ENCODE measurements at places on chromosomes 2 and 18. TPM values are rescaled to one million over a fixed set of nuclear protein-coding genes. Genes with fewer than 3 reads are reported as not detected.

The POMC gene
- total RNA-seq: 1.5 TPM

- no peak for DNase-seq
Observed at GRCh38 chr2:42193722-42194187, 24.6 kb downstream of the EML4 start.

- DNase-seq: no peak
Observed at GRCh38 chr2:176789751-176790150, 422.8 kb upstream of the HNRNPA3 start.

GRCh38 chr2:66839551-66840320 is 404.8 kb downstream of the MEIS1 start:
- DNase-seq: peak; percentile 65

The LRP2 gene
- total RNA-seq: 0.26 TPM

DNA sequence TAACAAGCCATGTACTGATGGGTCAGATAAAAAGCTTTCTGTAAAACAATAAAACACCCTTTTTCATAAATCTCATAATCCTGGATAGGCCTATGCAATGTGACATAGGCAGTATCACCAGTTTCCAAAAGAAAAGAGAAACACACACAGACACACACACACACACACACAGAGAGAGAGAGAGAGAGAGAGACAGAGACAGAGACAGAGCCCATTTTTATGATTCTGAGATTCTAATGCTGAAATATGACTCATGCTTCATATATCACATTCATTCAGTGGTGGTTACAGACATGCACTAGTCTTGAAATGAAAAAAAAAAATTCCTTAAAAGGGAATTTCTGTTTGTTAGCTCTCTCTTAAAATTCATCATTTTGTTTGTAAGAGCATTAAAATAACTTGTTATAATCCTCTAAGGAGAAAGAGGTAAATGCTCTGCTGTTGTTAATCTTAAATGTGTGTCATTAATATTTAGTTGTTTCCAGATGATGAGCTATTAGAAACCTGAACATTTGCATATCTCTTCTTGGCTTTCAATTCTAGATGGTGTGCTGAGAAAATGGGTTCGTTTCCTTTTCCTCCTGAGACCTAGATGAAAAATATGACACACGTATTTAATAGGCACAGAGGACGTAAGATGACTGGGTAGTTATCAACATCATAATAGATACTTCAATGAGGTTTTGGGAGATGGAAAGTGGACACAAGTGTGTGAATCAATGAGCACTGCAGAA is 1598.7 kb upstream of the ACVR2A start:
- no peak for DNase-seq

- no peak for DNase-seq
Observed at GRCh38 chr2:106886916-106887758, 1.2 kb upstream of the ST6GAL2 start.

GRCh38 chr2:130749641-130750040 is 5.7 kb upstream of the AMER3 start:
- DNase-seq: no peak

GRCh38 chr2:85415980-85416650 is 2.4 kb upstream of the SH2D6 start:
- DNase-seq: no peak

- no peak for DNase-seq
Observed at GRCh38 chr2:151459358-151459757, 49.7 kb downstream of the RIF1 start.

GRCh38 chr2:233380132-233380895 is 26.0 kb downstream of the DGKD start:
- DNase-seq: no peak

DNA sequence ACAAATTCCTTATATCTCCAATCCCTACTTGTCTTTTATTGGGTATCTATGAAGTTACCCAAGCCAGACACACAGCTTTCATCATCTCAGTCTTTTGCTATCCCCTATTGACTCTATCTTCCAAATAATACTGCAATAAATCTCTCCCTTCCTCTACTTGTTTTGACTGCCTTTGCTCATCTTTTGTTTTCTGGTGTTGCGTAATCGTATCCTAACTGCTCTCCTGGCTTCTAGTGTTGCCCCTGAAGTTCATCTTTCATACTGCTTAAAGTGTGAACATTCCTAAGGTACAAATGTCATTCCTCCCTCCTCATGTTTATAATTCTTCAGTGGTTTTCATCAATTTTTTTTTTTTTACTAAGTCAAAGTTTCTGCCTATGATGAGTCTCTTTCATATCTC is 491.3 kb upstream of the DCC start:
- no peak for DNase-seq

DNA sequence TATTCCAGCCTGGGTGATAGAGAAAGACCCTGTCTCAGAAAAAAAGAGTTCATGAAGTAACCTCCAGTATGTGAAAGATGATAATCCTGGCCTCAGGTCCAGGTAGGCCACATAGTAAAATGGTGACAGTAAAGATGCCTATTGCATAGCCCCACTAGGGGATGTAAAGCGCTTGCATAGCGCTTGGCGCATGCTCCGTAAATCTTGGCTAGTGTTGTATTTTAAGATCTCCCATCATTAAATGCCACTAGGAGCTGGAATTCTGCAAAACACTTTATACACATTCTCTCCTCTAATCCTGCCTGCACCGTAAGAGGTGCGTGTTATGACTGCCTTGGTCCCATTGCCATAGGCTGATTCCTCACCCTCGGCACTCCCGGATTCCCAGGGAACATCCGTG is 153.6 kb downstream of the TFCP2L1 start:
- no peak for DNase-seq

DNA sequence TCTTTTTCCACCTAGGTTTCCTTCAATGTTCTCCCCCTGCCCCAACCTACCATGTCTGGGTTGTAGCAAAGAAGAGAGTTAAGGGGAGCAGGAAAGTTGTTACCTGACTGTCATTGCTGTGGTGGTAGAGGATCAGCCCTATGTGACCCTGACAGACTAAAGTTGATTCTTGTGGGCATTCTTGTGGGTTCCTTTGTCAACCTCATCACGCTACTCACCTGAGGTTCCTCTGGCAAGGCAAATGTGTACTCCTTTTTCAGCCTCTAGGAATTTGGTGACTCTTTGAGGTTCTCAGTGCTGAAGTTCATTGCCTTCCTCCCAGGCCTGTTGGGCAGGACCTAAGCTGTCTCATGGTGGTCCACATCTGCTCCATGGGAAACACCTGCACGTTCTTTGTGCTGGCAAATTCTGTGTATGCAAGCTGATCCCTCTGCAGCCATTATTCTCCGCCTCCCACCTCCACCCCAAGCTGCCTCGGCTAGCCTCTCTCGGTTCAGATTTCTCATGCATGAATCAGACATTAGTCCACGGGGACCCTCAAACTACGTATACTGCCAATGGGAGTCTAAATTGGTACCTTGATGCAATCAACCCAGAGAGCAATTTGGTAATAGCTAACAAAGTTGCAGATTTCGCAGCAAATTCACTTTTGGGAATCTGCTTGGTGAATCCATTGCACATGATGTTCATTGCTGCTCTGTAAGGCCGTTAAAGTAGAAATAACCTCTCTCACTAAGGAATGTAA is 1.5 kb upstream of the GMCL1 start:
- no peak for DNase-seq

- no peak for DNase-seq
Observed at GRCh38 chr18:36446059-36446458, 148.5 kb downstream of the FHOD3 start.

- no peak for DNase-seq
Observed at GRCh38 chr2:61434314-61434713, 36.6 kb downstream of the USP34 start.

The HOXD4 gene
- total RNA-seq: 4.0 TPM

DNA sequence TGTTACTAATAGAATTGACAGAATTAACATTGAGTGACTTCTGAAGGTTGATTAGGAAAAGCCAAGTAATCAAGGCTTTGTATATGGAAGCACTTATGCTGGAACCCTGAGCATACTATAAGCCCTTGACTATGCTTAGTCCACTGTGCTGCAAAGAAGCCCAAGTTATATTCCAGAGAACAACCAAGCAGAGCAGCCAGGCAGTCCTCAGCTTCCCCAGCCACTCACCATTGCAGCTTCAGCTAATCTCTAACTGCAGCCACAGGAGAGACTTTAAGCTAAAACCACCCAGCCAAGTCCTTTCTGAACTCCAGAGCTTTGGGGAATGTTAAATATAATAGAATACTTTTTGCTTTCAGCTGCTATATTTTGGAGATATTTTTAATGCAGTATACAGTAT is 164.4 kb upstream of the VWC2L start:
- no peak for DNase-seq

GRCh38 chr2:157258520-157259326 is 1.2 kb downstream of the GALNT5 start:
- no peak for DNase-seq

DNA sequence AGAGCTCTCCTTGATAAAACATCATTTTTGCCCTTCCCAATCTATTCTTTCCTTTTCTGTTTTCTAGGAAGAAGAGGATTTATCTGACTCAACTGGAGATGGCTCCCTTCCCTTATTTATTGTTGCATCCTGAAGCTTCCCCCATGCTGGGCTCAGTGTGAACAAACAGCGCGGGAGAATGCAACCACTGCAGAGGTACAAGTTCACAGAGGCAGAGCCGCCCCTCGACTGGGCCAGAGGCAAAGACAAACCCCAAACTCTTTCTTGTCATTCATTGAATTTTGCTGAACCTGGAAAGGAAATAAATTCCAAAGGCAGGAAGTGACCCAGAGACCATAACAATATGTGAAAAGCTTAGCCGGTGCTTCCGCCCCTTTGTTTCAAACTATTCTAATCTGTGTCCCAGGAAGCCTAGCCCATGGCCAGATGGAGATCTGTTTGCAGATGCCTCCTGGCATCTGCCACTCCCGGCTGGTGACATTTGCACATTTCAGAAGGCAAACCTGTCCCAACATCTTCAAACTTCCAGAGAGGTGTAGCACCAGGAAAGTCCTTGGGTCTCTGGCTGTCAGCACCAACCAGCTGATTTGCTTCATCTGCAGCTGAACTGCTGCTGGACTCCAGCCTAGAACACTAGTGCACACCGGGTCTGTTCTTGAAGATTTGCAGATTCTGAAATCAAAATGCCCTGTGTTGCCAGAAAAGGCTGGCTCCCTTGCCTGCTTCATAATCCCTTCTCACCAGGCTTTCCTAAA is 79.4 kb upstream of the MAP4K3 start:
- DNase-seq: no peak

DNA sequence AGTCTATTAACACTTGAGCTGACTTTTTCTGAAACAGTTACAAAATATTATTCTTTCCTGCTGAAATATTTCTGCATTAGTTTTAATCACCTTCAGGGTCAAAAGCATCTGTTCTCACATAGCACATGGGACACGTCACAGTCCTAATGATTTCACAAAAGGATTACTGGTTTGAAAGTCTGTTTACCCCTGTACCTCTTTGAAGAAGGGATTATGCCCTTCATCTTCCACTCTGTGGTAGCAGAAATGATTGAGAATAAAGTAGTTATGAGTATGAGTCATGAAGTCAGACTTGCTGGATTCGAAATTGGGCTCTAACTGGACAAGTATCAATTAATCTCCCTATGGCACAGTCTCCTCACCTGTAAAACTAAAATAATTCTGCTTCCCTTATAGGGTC is 121.2 kb downstream of the SATB2 start:
- DNase-seq: no peak

DNA sequence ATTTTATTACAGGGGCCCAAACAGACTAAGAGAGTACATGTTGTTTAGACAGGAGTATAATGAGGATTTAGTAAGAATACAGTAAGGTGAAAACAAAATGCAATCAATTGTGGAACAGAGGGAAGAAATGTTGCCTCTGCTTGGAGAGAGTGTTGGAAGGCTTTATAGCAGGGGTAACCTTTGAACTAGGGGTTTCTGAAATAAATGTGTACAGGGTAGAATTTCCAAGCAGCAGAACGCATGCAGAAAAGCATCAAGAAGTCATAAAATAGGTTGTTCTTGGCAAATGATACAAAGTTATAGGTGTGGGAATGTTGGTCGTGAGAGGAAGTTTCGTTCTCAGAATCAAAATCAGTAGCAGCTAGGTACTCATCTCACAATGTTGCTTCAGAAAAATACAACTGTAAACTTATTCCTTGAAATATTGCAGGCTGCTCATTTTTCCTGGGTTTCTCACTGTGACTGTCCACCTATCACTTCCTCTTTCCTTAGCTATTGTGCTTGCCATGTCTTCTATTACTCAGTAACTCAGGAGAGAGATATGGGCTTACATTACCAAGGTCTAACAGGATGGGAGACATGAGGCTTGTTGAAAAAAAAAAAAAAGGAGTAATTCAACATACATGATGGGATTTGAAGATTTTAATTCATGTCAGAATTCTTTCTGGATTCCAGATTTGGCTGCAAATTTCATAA is 17.1 kb upstream of the HNMT start:
- no peak for DNase-seq

The C1GALT1C1L gene
- 2.2 TPM for total RNA-seq
